ENCODE measurements at places on chromosomes 12 and 14.

DNA sequence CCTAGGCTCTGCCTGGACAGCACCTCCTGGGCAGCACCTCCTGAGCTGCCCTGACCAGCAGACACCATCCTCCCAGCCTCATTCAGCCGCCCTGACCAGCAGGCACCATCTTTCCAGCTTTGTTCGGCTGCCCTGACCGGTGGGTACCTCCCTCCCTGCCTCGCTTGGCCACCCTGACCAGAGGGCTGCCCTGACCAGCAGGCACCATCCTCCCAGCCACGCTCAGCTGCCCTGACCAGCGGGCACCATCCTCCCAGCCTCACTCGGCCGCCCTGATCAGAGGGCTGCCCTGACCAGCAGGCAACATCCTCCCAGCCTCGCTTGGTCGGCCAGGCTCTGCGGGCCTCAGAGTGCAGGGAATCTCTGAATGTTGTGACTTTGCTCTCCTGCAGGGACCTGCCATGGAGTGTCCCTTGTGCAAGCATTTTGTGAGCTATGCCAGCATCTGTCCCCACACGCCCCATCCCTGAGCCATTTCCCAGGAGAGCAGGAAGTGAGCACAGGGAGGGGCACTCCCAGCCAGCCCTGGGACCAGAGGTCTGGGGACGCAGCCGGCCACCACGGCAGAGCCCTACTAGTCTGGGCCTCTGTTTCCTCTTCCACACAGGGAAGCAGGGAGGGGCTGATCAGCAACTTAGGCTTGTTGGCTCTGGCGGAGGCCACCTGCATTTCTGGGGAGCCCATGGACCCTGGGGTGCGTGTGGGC is 265.5 kb downstream of the SEC23A start:
- no peak for DNase-seq

DNA sequence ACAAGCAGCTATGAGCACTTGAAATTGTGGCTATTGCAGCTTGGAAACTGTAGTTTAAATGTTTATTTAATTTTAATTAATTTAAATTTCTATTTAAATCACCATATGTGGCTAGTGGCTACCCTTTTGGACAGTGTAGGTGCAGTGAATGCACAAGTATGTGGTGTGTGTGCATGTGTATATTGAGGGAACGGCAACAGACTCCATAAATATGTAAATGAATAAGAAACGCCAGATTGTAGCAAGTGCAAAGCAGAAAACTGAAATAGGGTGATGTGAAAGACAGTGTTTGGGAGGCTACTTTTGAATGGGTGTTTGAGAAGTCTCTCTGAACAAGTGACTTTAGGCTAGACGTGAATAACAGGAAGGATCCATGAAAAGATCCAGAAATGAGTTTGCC is 32.7 kb upstream of the CCDC196 start:
- DNase-seq, result no peak

DNA sequence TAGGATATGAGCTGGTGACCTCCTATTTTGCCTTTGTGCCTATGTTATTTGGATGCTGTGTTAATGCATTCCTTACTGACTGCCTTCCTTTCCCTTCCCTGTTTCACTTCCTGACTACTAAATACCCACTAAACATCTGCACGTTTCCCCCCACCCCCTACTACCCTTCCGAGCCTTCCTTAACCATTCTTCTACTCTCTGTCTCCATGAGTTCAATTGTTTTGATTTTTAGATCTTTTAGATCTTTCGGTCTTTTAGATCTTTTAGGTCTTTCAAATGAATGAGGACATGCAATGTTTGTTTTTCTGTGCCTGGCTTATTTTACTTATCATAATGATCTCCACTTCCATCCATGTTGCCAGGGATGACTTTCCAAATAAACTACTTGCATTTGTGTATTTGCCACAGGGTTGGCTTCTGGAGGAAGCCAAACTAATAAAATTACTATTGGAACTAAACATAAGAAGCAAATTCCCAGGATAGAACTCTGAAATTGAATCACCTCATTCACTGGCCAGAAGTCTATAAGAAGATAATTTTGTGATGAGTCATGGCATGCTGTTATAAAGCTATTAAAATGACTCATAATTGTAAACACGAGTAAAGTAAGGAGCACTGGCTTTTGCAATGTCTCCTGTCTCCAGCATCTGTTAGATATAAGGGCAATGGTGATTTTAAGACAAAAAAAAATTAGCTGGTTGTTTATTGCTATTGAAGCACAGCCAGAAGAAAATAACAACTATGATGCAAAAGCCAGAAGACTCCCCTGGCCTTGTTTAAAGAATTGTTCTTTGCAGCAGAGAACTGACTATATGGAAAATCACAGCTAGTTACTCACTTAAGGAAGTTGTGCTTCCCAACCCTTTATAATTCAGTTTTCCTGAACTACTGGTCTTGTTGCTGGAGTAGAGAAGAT is 586.3 kb downstream of the LRFN5 start:
- peak; percentile 73 for DNase-seq

- DNase-seq, result no peak
These were observed 4.3 kb downstream of the TM7SF3 start for GRCh38 chr12:27009881-27010301.

GRCh38 chr12:29957835-29958234 is 174.1 kb upstream of the TMTC1 start:
- no peak for DNase-seq

- peak; percentile 100 for DNase-seq
These were observed 39.9 kb downstream of the CORO1C start for GRCh38 chr12:108691175-108691997.

- DNase-seq, result no peak
These were observed 69.1 kb downstream of the VCPKMT start for GRCh38 chr14:50047274-50047676.

DNA sequence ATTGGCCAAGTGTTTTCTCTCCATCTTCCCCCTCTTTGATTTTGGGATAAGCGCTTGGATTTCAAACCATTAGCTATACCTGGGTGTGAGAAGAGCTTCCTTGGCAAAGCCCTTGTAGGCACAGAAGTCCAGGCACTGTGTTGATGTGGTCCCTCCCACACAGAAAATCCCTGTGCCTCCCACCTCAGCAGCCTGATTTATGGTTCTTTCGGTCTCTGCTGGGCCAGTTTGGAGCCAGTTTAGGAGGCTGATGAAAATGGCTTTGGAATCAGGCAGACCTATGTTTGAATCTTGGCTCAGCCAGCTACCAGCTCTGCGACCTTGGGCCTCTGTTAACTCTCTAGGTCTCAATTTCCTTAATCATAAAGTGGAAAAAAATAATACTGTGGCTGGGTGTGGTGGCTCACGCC is 9.6 kb upstream of the IFT81 start:
- DNase-seq, result no peak

GRCh38 chr12:508145-508544 is 48.4 kb downstream of the B4GALNT3 start:
- DNase-seq, result no peak

GRCh38 chr12:51823875-51824565 is 24.5 kb downstream of the FIGNL2 start:
- peak; percentile 43 for DNase-seq

- DNase-seq, result no peak
These were observed 555.9 kb upstream of the TMEM132C start for GRCh38 chr12:127711108-127711507.

DNA sequence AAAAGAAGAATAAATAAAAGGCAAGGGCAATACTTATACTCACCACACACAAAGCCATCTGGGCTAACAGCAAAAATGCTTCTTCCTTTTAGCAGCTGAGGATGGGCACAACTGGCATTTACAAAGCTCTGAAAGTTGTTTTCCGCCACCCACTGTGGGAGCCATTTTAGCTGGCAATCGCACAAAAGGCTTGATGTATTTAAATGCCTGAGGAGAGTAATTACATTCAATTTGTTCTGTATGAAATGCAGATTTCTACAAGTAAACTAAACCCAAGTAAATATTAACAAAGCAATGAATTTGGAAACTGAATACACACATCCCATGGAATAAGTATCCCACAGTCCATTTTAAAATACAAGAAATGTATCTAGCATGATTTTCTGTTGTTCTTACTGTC is 37.5 kb downstream of the LRIG3 start:
- no peak for DNase-seq

GRCh38 chr14:58547649-58548048 is 90.1 kb upstream of the DACT1 start:
- DNase-seq, result no peak

GRCh38 chr12:13144266-13144828 is 40.9 kb upstream of the GSG1 start:
- DNase-seq, result no peak

DNA sequence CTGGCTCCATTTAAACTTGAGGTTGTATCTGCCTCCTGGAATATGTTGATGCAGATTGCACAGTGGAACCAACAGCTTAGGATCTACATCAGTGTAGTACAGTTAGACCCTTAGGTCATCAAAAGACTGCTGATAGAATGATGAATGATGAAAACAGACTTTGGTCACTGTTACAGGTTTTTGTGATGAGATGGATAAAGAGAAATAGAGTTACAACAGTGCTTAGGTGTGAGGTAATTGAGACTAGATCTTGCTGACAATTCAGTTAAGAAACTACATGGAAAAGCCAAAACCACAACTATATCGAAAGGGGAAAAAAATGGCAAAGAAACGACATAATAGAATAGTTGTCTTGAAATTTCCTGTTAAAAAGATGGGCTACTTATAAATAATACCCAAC is 145.7 kb upstream of the LMNTD1 start:
- no peak for DNase-seq

DNA sequence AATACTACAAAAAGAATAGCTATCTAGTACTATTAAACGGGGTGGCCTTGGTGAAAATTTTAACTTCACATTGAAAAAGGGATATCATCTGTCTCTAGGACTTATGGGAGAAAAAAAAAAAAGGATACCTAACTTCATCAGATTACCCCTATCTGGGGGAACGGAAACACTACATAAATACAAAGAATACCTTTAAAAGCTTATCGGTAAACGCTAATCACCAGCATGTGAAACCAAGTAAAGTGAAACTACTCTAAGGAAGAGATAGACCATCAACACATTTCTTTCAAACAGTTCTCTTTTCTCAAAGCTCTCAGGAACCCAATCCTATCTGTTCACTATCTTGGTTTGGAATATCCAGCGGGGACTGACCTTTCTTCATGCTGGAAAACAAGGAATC is 3.5 kb downstream of the KICS2 start:
- no peak for DNase-seq

DNA sequence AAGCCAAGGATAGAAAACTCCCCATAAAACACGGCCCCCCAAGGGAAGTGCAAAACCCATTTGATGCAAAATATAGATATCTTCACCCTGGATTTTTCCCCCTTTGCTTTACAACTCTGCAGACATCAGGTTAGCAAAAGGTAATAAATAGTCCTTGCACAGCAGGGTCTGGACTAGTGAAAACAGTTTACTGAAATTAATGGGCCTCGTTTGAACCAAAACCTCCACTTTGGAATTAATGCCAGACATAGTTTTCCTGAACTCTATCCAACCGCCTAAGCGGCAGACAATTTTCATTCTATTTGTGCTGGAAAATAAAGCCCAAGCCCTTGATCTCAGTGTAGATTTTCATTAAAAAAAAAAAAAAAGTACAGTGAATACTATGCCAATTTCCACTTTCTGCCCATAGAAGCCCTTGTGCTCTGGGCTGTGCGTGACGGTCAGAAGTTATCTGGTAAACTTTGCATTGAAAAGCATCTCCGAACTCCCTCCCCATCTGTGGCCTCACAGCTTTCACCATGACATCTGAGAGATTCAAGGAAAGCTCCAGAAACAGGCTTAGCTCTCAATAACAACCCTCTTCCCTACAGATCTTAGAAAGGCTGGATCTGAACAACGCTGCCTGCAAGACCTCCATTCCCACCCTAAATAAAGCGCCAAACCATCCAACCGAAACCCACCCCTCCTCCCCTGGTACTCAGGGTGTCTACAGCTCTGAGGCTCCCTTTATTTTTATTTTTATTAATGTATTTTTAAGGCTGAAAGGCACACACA is 11.0 kb upstream of the IRF2BPL start:
- no peak for DNase-seq

DNA sequence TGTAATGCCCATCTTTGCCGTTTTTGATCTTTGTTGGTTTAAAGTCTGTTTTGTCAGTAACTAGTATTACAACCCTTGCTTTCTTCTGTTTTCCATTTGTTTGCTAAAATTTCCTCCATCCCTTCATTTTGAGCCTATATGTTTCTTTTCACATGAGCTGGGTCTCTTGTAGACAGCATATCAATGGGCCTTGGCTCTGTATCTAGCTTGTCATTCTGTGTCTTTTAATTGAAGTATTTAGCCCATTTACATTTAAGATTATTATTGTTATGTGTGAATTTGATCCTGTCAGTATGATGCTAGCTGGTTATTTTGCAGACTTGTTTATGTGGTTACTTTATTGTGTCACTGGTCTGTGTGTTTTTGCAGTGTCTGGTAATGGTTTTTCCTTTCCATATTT is 913.2 kb downstream of the TRHDE start:
- no peak for DNase-seq

DNA sequence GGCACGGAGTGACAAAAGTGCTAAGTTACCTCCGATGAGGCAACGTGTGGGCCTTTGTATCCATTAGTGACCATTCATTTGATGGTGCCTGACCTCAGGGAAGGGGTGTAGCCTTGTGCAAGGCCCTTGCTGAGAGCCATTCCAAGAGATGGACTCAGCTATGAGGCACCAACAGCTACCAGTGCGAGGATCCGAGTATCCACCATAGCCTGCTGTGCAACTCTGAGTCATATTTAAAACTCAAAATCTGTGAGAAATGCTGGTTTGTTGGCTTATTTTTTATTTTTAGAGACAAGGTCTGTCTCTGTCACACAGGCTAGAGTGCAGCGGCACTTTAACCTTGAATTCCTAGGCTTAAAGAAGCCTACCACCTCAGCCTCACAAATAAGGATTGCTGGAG is 25.1 kb upstream of the WNK1 start:
- no peak for DNase-seq

GRCh38 chr12:104407438-104407837 is 49.3 kb upstream of the CHST11 start:
- no peak for DNase-seq

DNA sequence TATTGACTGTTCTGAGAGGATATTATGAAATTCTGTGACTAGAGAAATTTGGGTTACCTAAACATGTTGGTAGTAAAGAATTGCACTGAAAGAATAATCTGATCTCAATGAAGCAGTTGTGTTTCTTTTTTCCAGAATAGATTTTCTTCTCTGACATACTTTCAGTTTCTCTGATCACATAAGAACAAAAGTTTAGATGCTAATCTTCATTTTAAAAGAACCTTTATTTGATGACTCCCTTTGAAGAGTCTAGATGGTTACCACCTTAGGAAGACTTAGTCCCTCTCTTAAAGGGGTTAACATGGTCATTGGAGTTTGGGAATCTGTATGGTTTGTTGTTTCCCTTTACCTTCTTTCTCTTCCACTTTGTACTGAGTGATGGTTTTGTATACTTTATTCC is 58.6 kb downstream of the MON2 start:
- DNase-seq, result no peak
